ENCODE measurements at places on chromosomes 3 and 15.

GRCh38 chr3:140595295-140595694 is 82.6 kb upstream of the TRIM42 start:
- no peak for DNase-seq

DNA sequence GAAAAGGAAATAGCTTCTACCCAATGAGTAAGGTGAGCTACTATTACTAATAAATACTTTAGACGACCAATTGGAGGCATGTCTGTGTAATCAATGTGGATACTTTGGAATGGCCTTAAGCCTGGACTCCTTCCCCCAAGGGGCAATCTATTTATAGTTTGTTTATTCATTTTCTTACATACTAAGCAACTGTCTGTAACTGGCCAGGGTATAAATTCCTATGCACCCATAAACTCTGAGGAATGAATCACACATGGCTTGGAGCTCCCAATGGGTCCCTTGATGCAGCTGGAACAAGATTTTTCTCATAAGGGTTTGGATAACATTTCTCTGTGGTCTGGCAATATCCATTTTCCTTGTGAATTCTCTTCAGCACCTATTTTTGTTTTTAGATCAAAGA is 506.8 kb downstream of the EDEM1 start:
- DNase-seq: no peak

- DNase-seq: no peak
These were observed 7.7 kb downstream of the CCRL2 start for GRCh38 chr3:46414739-46415138.

DNA sequence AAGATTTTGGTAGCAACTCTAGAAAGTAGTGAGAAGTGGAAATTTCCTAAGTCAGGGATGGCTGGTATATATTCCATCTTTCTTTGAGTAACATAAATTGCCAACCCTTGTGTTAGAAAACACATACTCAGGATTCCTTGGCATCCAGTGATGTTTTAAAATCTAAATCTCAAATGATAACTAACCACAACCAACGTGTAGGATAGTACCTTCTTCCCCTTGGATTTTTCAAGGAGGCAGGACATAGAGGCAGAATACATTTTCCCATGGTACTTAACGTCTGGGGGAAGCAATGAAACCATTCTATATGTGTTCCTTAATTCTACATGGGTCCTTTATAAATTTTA is 93.4 kb downstream of the WDR76 start:
- DNase-seq: no peak

GRCh38 chr3:72230774-72231379 is 445.9 kb upstream of the PROK2 start:
- DNase-seq: no peak

DNA sequence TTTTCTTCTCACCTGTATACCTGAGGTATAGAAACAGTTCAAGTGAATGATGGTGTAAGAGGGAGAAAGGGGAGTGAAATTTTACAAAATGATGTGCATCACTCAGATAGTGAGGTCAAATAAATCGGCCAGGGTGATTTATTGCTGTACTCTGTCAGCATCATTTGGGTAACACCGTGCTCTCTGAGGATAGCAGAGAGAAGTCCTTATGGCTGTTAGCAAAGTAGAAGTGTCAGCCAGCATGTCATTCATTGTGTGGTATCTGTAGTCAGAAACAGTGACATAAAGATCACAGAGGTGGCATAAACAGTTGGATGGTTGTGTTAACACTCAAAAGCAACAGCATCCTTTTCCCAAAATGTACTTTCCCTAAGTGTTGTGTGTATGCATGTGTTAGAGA is 53.4 kb downstream of the PSMD6 start:
- no peak for DNase-seq

DNA sequence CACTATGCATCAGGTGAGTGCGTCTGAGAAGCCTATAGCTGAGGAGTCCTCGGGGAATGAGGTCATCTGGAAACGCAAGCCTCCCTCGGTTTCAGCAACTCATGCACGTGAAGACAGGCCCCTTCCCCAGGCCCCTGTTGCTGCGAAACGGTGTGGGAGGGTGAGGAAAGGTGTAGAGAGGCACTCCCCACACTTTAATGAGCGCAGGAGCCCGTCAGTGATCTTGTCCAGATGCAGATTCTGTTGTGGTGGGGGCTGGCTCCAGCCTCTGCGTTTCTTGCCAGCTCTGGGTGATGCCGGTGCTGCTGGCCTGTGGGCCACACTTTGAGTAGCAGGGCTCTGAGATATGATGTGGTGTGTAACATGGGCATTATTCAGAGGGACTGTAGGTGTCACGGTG is 38.6 kb upstream of the LACTB start:
- DNase-seq: no peak

DNA sequence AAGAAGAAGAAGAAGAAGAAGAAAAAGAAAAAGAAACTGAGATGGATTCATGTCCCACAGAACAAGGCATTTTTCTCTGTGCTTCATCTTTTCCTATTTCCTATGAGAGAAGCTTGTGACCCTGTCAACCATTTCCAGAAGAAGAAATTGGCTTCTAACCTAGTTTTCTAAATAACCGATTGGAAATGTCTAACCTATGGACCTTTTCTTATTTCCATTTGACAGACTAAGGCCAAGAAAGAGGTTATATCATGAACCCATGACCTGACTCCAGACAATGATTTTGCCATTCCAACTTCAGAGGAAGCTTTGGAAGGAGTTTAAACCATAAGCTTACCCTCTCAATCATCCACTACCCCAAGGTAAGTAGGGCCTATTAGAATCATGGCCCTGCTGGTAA is 16.3 kb upstream of the CSRNP1 start:
- no peak for DNase-seq

- no peak for DNase-seq
These were observed 162.4 kb upstream of the TGFBR2 start for GRCh38 chr3:30443756-30444673.

- no peak for DNase-seq
These were observed 19.7 kb upstream of the CLN6 start for GRCh38 chr15:68249058-68249713.

DNA sequence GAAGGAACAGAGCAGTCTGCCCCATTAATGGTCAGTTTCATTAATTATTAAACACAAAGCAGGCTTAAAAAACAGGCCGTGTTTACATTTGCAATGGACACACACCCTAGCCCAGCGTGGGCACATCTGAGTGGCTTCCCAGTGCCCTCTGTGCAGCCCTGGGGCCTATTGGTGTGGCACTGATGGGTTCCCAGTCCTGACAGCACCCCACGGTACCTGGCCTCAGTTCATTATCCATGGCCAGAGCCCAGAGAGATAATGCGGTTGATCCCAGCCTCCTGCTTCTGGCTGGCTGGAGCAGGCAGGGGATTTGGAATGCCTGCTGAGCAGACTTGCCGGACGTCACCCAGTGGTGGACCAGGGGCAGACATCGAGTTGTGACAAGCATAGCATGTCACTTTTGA is 110.5 kb upstream of the ABHD17C start:
- no peak for DNase-seq

- DNase-seq: no peak
These were observed 31.5 kb upstream of the AP4E1 start for GRCh38 chr15:50876989-50877360.

DNA sequence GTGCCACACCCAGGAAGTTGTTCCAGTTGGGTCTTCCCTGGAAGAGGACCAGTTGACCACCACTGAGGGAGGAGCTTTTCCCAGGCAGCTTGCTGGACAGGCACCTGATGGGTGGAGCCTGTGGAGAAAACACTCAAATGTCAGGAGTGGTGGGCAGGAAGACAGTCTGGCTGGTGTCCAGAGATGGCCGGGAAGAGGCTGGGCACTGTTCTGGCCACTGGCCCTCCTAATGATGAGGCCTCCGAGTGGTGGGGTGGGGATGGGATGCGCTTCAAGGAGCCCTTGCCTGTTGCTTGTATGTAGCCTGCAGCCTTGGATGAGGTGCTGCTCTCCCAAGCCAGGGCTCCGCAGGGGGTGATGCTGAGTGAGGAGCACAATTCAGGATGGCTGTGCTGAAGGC is 12.3 kb downstream of the PLEKHO2 start:
- no peak for DNase-seq

GRCh38 chr3:36175113-36175812 is 205.0 kb upstream of the STAC start:
- no peak for DNase-seq

- DNase-seq: no peak
These were observed 137.2 kb upstream of the IQSEC1 start for GRCh38 chr3:13210221-13210975.

- no peak for DNase-seq
These were observed 57.9 kb downstream of the TCAIM start for GRCh38 chr3:44396200-44397171.

Data from GM12891 (cell line).